ENCODE measurements at places on chromosomes 16 and 17.

DNA sequence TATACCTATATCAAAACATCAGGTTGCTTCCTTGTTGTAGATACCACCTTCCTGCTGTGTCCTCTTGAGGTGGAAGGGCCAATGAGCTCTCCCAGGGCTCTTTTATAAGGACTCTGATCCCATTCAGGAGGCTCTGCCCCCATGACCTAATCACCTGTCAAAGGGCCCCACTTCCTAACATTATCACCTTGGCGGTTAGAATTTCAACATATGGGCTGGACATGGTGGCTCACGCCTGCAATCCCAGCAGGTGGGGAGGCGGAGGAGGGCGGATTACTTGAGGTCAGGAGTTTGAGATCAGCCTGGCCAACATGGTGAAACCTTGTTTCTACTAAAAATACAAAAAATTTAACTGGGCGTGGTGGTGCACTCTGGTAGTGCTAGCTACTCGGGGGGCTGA, 86.4 kb downstream of the HAPSTR1 start:
- DNase-seq, result no peak

DNA sequence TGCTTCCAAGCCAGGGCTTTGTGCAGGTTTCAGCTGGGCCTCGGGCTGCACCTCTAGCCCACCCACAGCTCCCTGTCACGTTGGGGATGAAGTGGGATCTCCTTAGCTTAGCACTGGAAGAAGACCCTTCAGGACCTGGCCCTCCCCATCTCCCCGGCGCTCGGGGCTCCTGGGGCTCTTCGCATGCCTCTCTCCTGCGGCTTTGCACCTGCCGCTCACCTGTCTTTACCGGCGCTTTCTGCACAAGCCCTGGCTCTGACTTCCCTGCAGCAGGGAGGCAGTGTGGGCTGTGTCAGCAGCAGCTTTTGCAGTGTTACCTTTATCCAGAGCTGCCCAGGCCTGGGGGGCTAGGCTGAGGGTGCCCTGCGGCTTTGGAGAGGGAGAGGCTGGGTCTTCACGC, 52.3 kb downstream of the NT5M start:
- DNase-seq, result no peak

- DNase-seq, result no peak
Observed at GRCh38 chr16:50478075-50478772, 70.0 kb upstream of the NKD1 start.

DNA sequence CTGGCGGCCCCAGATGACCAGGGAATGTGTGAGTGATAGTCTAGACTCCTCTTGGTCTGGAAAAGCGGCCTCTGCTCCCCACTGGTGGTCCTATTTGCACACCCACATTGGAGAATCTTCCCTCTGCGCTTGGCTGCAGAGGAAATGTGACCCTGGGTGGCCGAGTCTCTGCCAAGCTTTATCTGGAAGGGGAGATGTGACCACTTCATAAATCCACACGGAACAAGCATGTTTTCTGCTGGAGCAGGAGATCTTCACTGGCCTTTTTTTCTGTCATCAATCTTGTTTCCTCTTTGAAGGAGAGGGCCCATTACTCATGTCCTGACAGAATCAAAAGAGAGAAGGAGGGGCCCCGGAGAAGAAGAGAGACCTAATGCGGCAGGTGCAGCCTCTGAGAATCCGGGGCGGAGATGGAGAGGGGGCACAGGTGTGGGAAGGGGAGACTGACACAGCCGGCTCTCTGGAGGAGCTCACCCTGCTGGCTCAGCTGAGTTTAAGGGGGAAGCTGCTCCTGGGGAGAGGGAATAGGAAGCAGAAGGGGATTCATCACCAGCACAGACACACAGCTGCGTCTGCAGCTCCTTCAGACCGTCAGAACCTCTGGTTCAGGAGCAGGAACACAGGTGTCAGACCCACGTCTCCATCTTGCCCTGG, 116.3 kb downstream of the SOX9 start:
- DNase-seq, result no peak

DNA sequence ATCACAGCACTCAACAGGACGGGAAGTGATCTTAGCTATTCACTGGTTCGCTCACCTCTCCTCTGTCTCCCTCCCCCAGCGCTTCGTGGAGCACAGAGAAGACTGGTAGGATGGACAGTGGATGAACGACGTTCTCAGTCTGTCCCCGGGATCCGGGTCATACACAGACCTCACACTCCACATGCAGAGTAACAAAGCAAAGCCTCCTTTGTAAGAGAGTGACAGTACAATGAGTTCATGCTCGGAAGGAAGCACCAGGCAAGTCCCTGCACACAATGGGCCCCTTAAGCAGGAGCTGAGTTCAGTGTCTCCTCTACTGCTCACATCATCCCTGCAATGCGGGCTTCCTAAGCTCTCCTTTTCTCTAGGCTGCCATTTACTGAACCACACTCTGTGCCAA, 356.9 kb downstream of the C16orf95 start:
- DNase-seq, result no peak
